Activated CD4-positive, alpha-beta T cell treated with anti-CD3 and anti-CD28 coated beads, Interleukin-2, amount 10 ng/mL, durations not matched to agents 7 days and 5 days (primary cell): ENCODE measurements at places on chromosomes 3 and 15. TPM values are rescaled to one million over a fixed set of nuclear protein-coding genes. Genes with fewer than 3 reads are reported as not detected.

GRCh38 chr15:99564221-99565048 lies 1.3 kb upstream of the MEF2A start:
- H3K4me3 ChIP-seq, result peak overlapping the region; percentile 65
- H3K4me1 ChIP-seq, result peaks cover 35% of the 10 kb centered on the region
- H3K27me3 ChIP-seq, result peaks cover 20% of the 10 kb centered on the region
- peaks cover 5% of the 10 kb centered on the region for H3K36me3 ChIP-seq
- DNase-seq, result no peak
- peak overlapping the region; percentile 79 for H3K27ac ChIP-seq

The SLC28A1 gene
- not detected for total RNA-seq

DNA sequence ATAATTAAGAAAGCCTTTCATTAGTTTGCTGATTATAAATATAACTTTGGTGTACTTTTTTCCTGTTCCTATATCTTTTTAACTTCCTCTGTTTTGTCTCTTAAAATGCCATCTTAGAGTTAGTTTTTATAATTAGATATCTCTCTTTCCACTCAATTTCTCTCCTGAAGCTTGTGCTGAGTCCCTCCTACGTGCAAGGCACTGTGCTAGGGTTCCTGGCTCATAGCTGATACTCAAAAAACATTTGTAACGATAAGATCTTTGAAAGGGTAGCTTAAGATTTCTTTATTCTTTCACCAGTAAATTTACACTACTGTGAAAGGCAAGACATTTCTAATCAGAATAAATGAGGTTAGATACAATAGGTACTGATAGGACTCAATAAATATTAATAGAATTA lies 358.8 kb downstream of the MECOM start:
- DNase-seq, result no peak
- no peak overlapping the region for H3K4me3 ChIP-seq
- H3K27me3 ChIP-seq, result peaks cover 5% of the 10 kb centered on the region
- no peaks in the 10 kb centered on the region for H3K4me1 ChIP-seq
- H3K36me3 ChIP-seq, result no peaks in the 10 kb centered on the region

The UPK1B gene
- not detected for total RNA-seq

The STAB1 gene
- total RNA-seq, result 0.02 TPM

GRCh38 chr3:57331078-57331610 lies 38.7 kb upstream of the ASB14 start:
- no peak overlapping the region for H3K4me3 ChIP-seq
- H3K27me3 ChIP-seq, result peaks cover 12% of the 10 kb centered on the region
- H3K36me3 ChIP-seq, result no peaks in the 10 kb centered on the region
- no peaks in the 10 kb centered on the region for H3K4me1 ChIP-seq

The XYLB gene
- total RNA-seq, result 6.9 TPM

DNA sequence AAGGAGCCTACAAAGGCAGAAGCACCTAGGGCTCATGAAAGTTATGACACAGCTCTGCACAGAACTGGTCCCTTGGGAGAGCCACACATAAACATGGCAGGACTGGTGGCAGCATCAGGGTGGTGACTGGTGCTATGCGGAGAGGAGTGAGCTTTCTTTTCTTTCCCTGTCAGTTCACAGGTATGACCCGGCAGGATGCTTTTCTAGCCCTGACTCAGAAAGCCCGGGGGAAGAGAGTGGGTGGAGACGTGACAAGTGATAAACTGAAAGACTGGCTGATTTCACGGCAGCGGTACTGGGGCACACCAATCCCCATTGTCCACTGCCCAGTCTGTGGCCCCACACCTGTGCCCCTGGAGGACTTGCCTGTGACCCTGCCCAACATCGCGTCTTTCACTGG lies 103.0 kb downstream of the LARS2 start:
- H3K4me3 ChIP-seq, result no peak overlapping the region
- peaks cover 30% of the 10 kb centered on the region for H3K36me3 ChIP-seq
- peaks cover 3% of the 10 kb centered on the region for H3K4me1 ChIP-seq
- H3K27me3 ChIP-seq, result no peaks in the 10 kb centered on the region
- no peak for DNase-seq

The RTP1 gene
- total RNA-seq, result not detected
